Stimulated activated CD8-positive, alpha-beta memory T cell treated with anti-CD3 and anti-CD28 coated beads, Interleukin-7, amount 100 ng/mL, for 48 hours (primary cell): ENCODE measurements at places on chromosomes 3 and 15.

GRCh38 chr3:83034806-83035703 is 1273.6 kb upstream of the GBE1 start:
- no peak for DNase-seq

GRCh38 chr3:177713928-177714900 is 516.9 kb upstream of the TBL1XR1 start:
- DNase-seq = no peak

- DNase-seq = no peak
Measured at GRCh38 chr3:107794664-107795443, 272.1 kb downstream of the BBX start.

GRCh38 chr3:177554895-177555759 is 357.8 kb upstream of the TBL1XR1 start:
- no peak for DNase-seq

DNA sequence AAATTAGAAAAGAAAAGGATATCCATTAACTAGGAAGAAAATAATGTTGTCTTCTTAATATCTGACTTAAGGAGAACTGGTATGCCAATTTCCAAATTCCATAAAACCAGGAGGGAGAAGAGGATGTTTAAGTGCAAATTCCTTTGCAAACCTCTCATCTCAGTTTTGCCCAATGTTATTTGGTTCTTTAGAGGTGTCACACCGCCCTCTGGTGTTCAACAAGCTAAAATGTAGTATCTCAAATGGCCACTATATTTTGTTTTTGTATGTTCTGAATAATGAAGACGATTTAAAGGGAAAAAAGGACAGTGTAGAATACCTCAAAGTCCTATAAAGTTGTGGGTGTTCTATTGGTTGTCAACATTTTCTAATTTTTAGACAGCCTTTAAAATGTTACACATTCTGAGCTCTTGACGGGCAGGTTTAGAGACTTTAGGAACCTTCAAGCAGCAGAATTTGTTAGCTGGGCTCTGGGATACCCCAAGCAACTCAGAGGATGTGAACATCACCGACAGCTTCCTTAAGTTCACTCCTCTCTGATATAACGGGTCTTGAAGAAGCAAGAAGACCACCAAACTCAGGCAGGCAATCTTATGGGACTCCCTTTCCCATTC is 458.3 kb downstream of the MFSD1 start:
- DNase-seq = no peak

DNA sequence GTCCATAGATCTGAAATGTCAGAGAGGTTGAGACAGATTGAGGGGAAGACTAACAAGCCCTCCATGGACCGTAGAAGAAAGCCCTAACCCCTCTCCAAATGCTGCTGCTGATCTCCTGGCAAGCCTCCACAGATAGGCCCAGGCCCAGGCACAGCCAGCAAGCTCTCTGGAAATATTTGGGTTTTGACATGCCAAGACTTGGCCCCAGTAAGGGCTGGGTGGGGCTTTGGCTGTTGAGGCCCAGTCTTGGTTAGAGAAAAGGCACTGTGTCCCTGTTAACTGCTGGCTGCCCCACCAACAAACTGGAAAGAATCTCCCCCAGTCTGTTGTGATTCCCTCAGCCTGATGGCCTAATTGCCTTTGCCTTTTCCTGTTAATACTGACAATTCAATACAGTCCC is 208.8 kb upstream of the CTDSPL start:
- no peak for DNase-seq

GRCh38 chr3:100006570-100007271 is 107.6 kb downstream of the FILIP1L start:
- no peak for DNase-seq

DNA sequence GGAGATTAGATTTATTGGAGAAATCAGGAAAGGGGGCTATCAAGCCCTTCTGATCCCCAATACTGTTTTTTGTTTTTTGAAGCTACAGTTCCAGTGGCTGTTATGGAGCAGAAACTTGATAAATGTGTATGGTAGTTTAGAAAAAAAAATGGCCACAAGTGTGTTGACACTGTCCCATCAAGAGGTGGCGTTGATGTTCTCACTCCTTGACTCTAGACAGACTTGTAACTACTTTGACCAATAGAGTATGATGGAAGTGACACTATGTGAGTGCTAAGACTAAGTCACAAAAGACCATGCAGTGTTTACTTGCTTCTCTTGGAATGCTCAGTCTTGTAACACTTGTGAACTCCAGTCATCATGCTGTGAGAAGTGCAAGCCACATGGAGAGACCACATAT is 356.7 kb downstream of the PDCD6IP start:
- DNase-seq = no peak

GRCh38 chr3:157961665-157962064 is 144.6 kb downstream of the SHOX2 start:
- no peak for DNase-seq

- DNase-seq = no peak
Measured at GRCh38 chr3:176328666-176329065, 868.6 kb downstream of the TBL1XR1 start.

DNA sequence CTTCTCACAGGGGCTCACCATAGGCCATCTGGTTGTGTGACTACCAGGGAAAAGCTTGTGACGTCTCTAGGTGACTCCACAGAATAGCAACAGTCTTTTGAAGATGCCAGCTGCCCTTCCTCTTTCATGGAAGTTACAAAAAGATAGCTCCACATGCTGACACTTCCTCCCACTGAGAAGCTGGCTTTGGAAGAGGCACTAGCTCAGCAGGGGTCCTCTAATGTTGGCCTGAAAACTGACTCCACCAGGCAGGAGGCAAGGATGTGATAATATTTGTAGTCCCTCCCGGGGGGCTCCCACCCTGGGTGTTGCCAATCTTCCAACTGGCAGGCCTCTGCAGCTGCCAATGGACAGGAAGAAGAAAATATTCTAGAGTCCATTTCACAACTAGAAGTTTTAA is 343.5 kb downstream of the NEK10 start:
- DNase-seq = no peak

GRCh38 chr3:57689367-57690053 is 3.4 kb downstream of the DENND6A start:
- no peak for DNase-seq

- DNase-seq = no peak
Measured at GRCh38 chr3:192890347-192891335, 27.0 kb downstream of the MB21D2 start.

- DNase-seq = no peak
Measured at GRCh38 chr3:13015286-13016082, 57.7 kb downstream of the IQSEC1 start.

DNA sequence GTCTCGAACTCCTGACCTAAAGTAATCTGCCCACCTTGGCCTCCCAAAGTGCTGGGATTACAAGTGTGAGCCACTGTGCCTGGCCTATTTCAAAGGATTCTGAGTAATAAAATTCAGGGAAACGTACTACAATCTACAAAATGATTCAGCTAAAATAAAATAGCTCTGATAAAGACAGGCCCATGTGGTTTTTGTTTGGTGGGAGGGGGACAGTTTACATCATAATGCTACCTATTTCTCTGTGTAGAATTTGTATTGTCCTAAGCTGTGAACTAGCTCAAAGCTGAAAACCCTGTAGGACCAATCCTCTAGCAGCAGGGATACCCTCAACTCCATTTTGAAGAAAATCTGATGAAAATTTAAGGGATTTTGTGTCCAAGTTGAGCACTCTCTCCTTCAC is 25.8 kb downstream of the CDV3 start:
- no peak for DNase-seq

DNA sequence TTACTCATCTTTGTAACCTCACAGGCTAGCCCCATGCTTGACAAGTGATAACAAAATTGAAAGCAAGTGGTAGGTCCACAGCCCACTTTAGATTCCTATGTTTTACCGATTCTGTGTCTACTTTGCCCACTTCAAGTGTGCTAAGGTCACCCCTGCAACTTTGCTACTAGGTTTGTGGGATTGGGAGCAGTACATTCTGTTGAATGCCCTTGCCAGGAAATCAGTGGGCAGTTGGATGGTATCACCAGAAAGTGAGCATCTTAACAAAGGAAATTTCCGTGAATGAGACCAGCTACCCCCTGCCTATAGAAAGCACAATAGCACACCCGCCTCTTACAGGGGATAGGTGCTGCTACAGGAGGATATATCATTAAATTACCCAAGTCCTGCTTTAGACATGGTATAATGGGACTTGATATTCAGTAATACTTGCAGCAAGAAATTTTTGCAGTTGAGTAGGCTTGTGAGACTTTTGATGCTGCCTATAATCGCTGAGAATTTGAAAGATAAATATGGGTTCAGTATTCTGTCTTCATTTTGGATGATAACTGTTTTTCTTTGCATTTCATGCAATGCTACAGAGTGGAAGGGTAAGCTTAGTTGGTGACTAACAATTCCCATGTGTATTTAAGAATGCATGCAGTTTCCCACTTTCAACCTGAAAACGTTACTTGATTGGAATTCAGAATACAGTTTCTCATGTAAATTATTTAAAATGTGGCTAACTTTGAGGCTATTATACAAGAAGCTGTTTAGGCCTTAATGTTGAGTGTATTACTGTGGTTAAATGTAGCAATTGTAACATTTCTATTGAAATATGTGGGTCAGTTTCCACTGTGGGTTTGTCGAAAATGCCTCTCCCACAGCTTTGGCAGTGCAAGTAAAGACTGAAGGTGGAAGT is 9.5 kb downstream of the EBLN2 start:
- DNase-seq = no peak

GRCh38 chr3:8713901-8714759 is 19.5 kb upstream of the CAV3 start:
- no peak for DNase-seq

DNA sequence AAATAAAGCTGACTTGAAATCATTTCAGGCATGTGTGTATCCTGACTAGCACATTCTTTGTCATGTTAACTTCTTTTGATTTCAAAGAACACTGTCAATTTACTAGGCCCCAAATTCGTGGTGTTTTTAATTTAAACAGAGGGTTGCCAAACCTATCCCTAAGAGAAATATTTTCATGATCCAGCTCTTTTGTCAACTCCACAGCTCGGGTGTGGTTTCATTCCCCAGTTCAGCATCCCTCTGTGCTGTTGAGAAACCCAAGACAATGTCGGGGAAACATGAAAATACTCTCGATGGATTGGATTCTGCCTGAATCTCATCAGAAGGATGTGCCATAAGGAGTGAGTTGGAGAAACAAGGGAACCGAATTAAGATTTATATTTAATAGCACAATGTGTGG is 84.4 kb upstream of the PHLDB2 start:
- no peak for DNase-seq

DNA sequence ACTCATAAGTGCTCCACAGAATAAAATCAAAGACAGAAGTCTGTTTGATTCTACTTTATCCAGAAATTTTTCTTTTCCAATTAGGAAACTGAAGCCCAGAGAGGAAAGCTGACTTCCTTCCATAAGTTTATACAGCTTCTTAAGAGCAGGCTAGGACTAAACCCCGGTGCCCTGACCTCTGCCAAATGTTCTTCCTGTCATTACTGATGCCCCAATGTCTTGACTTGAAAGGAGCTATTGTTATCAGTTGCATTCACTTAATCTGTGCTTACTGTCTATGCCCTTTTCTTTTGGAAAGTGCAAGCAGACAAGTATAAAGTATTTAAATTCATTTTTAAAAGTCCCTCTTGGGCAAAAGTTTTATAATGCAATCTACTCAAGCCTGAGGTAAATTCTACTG is 18.1 kb downstream of the CD200 start:
- DNase-seq = no peak

GRCh38 chr3:39292961-39293360 is 13.1 kb upstream of the CX3CR1 start:
- DNase-seq = no peak

DNA sequence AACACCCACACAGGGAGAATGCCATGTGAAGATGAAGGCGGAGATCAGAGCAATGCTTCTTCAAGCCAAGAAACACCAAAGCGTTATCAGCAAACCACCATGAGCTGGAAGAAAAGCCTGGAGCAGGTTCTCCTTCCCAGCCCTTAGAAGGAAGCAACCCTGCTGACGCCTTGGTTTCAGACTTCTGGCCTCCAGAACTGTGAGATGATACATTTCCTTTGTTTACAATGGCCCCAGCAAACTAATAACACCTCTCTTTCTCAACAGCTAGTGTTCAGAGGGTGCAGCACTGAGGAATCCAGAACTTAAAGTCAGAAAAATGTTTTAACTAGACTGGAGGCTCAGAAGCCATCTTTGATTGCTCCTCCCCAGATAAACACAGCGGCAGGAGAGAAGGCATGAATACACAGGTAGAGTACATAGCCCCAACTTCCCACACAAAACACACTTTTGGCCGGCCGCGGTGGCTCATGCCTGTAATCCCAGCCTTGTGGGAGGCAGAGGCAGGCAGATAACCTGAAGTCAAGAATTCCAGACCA is 132.4 kb upstream of the LPP start:
- no peak for DNase-seq

GRCh38 chr3:170024581-170024980 is 13.2 kb upstream of the GPR160 start:
- DNase-seq = no peak

- DNase-seq = no peak
Measured at GRCh38 chr15:45126535-45127158, 3.0 kb downstream of the DUOXA1 start.

DNA sequence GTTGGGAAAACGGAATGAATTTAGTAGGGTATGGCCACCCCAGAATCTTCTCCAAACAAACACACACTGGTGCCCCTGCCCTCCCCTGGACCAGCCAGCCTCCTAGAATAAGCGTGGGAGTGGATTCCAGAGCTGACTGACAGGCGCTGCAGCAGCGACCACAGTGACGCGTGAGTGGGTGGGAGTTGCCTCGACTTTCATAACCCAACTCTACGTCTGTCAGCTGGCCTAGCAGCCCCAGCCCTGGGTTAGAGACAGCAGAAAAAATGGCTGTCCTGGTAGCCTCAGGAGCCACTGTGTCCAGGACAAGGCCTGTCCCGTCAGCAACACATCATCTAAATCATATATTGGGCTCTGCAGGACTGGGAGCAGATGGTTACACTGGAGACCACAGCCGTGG is 10.0 kb downstream of the PLA2G4B start:
- peak; percentile 64 for DNase-seq

GRCh38 chr3:124230432-124230831 is 238.5 kb upstream of the ROPN1 start:
- DNase-seq = no peak

- no peak for DNase-seq
Measured at GRCh38 chr3:31550452-31551251, 17.9 kb downstream of the STT3B start.

DNA sequence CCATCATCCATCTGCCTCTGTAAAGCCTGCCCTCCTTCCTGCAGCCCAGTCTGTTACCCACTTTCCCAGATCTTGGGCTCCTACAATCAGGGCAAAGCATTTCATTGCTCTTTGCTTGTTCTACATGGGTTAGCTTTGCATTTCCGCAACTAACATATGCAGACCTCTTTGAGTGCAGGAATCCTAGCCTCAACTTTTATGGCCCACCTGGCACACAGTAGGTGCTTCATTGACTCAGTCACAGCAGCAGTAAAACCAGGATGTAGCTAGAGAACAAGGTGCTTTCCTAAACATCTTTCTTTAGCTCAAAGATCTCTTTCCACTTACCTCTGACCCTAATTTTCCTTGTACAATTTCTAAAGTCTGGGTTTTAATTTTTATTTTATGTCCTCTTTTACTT is 3.5 kb downstream of the CD80 start:
- DNase-seq = no peak

- no peak for DNase-seq
Measured at GRCh38 chr3:60933824-60934223, 317.4 kb downstream of the FHIT start.

GRCh38 chr15:64864068-64864467 is 22.4 kb downstream of the PLEKHO2 start:
- DNase-seq = no peak

GRCh38 chr3:190809351-190809750 is 53.1 kb downstream of the GMNC start:
- DNase-seq = no peak
